GM19239 (cell line): ENCODE measurements at places on chromosomes 3 and 15.

GRCh38 chr15:37134244-37134643 lies 33.9 kb upstream of the MEIS2 start:
- DNase-seq, result no peak

DNA sequence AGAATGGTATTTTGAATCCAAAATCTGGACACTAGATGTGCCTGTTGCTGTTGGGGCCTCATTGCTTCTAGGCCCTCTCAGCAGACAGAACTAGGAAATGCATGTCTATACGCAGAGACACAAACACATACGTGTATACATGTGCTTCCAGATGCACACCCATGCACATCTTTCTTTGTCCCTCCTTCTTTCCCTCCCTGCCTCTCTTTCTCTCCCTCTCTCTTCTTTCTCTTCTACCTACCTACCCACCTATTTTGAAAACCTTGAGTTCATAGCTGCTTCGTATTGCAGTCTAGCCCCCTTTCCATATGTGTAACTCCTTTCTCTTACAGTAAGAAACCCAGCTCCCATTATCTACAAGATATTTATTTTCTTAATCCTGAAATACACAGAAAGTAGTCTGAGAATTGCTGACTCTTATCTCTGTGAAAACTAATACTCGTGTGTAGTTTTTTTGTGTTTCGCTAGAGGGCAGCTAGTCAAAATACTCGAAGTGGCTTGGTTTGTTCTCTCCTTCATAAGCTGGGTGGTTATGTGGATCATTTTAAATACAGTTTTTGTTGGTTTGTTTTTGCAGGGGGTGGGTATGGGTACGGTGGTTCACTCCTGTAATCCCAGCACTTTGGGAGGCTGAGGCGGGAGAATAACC lies 18.5 kb downstream of the RPL32 start:
- no peak for DNase-seq

- no peak for DNase-seq
Measured at GRCh38 chr3:113204371-113204770, 7.0 kb upstream of the BOC start.

- DNase-seq, result no peak
Measured at GRCh38 chr15:43253431-43254403, 13.0 kb downstream of the TGM5 start.

GRCh38 chr3:115704661-115705338 lies 81.5 kb downstream of the GAP43 start:
- DNase-seq, result no peak

DNA sequence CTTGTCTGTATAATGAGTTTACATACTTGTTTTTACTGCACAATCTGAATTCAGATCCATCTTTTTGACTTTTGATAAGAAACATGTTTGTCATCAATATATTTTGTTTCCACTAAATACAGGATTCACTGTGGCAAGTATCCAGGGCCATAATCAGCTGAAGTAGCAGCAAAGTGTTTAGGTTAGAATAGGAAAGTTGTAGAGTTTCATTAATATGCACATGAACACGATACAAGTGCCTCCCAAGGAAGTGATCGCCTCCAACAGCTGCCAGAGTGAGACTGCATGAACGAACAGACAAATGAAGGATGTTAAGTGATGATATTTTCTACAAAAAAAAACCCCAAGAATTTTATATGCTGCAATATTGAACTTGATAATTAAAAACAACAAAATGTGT lies 204.3 kb downstream of the TBL1XR1 start:
- no peak for DNase-seq
